ENCODE measurements at places on chromosomes 6 and 20.

- DNase-seq, result no peak
Observed at GRCh38 chr6:34342247-34342646, 50.2 kb downstream of the NUDT3 start.

DNA sequence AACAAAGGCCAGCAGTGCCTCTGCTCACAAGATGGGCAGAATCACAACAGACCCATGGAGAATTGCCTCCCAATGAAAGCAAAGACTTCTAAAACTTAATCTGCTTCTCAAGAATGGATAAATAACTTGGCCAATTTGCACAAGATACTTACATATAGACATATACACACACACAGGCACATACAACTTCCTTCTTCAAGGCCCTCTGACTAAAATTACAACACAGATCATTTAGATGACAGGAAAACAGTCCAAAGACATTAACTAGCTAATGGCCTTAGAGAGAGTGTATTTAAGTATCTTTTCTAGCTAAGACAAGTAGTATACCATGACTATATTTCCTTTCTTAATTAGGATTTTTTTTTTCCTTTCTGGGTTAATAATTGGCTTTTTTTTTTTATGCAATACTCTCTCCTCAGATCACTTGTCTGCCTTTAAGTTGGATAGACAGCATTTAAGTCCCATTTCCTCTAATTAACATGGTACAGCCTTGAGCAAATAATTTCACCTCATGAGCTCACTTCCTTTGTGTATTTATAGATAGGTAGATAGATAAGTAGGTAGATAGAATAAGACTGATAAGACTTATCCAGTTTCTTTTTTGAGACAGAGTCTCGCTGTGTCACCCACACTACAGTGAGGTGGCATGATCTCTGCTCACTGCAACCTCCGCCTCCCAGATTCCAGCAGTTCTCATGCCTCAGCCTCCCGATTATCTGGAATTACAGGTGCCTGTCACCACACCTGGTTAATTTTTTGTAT, 70.0 kb downstream of the NRSN1 start:
- peak; percentile 66 for DNase-seq

- DNase-seq, result peak; percentile 92
Observed at GRCh38 chr20:19784511-19785172, 26.6 kb downstream of the RIN2 start.

DNA sequence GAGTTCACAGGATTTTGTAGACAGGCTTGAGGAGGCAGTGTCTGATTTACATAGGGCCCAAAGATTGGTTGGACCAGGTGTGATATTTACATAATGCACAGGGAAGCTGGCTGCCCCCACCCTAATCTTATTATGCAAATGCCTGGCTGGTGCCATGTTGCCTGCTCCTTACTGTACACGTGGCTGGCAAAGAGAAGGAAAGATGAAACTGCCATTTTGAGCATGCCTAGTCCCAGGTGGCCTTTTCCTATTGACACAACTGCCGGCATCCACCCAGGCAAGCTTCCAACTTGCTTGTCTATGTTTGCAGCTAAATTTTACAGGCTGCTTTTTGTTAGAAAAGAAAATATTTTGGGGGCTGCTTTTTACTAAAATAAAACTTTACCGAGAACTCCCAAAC, 174.6 kb downstream of the LMBRD1 start:
- DNase-seq, result peak; percentile 16

- peak; percentile 44 for DNase-seq
Observed at GRCh38 chr6:69719602-69720193, 77.1 kb downstream of the LMBRD1 start.

GRCh38 chr6:53397283-53397682, 48.5 kb upstream of the ELOVL5 start:
- DNase-seq, result no peak

DNA sequence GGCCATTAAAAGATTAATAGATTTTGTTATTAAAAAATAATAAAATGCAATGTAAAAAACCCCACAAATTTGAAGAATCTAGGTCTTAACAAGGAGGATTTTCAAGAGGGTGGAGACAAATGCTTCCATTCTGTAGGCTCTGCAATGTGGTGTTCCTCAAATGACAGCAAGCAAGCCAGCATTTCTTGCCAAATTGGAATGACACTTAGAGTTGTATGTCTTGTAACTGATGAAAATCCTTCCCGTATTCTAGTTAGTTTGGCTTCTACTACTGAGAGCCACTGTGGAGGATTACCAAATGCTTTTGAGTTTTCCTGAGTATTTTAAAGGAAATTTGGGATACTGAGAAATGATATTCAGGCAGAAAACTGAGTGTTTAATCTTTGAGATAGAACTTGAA, 1225.5 kb upstream of the CITED2 start:
- DNase-seq, result no peak

- DNase-seq, result no peak
Observed at GRCh38 chr6:16059496-16059895, 69.4 kb upstream of the MYLIP start.

DNA sequence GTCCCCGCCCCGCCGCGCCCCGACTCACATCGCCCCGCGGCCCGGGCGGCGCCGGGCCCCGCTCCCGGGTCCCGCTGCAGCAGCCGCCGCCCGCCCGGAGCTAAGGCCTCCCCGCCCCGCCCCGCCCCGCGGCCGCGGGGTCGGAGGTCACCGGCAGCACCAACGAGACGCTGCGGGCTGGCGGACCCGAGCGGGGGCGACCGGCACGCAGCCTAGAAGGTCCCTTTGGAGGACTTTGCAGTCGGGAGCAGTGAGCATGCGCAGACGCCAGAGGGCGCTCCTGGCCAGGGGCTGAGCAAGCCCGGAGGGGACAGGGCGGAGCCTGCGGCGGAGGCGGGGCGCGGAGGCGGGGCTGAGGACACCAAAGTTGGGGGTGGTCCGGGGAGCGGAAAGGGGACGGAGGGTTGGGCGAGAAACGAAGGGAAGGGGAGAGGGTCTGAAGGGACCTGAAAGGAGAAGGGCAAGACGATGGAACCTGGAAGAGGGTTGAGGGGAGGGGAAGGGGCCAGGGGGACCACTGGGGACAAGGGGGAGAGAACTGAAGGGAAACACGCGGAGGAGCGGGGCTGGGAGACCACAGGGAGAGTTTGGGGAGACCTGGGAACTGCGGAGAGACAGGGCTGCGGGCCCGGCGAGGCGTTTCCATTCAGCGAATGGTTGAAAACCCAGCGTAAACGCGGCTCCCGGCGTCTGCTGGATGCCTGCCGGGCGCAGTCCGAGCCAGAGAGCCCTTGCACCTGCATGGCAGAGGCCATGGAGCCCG, at the start of gene FRS3:
FRS3 (minus strand) TSS at position 113 of the 763 bp plus-strand sequence. CDS start 2,913 bp downstream, outside the sequence.
- DNase-seq, result peak; percentile 98

- no peak for DNase-seq
Observed at GRCh38 chr6:31710523-31711219, 4.0 kb downstream of the LY6G6F start.

GRCh38 chr6:167426651-167427050, 101.8 kb downstream of the TTLL2 start:
- no peak for DNase-seq

DNA sequence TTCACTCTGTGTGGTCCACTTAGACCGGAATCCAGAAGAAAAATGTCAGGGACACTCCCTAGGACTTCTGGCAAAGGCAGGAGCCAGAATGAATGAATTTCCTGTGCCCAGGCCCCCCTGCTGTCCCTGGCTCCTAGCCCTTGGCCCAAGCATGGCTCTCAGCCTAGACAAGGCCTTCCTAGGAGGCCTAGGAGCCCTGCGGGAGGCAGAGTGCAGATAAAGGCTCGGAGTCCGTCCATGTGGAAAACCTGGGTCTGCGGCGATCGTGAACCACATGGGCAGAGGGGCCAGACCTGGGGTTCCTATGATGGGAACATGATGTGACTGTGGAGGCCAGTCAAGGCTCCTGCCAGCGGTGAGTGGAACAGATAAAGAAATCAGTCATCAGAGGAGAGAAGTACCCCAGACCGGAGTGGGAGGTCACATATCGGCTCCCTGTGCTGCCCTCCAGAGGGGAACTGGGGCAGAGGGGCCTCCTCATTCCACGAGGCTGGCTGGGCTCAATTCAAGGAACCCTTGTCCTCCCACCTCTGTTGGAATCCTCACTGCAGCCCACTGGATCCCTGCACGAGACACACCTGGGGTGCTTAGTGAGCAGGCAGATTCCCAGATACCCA, 5.9 kb upstream of the VSTM2L start:
- DNase-seq, result no peak

DNA sequence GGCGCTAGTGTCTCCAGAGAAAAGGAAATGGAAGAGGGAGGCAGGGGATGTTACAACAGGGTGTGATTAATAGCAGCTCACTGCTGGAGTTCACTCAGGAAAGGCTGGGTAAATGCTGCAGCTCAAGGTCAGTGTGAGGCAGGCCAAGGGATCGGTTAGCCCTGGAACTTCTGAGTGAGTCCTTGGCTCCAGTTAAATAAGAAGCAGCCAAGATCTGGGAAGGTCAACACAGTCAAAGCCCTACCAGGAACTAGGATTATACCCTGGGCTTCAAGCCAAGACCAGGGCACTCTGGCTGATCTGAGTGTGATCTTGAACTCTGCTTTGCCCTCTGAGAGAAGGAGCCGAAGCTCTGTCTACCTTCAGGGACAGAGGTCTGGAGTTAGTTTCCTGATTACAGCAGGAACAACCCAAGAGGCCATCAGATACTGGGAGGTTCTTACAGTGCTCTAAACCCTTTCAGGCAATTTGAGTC, 44.3 kb downstream of the TPD52L1 start:
- no peak for DNase-seq

- peak; percentile 49 for DNase-seq
Observed at GRCh38 chr6:43127877-43128276, 43.2 kb upstream of the SRF start.

GRCh38 chr6:30781743-30782424, 37.5 kb upstream of the IER3 start:
- DNase-seq, result peak; percentile 91

GRCh38 chr6:163729127-163729872, 314.8 kb downstream of the QKI start:
- DNase-seq, result no peak

- DNase-seq, result no peak
Observed at GRCh38 chr6:131682442-131682841, 18.8 kb downstream of the OR2A4 start.

DNA sequence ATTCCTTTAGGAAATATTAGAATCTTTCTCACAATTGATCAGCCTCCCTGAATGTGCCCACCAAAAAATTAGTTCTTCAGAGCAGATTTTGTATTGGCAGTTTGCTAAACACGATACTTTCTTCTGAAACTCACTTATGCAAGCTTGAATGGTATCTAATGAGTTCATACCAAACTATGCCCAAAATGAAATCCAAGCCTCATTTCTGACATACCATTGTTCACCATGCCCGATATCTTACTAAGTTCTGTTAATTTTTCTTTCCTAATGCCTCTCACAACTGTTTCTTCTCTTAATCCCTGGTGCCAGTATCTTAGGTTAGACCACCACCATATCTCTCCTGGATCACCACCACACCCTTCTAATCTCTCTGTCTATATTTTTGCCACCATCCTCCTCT, 755.9 kb downstream of the KIF16B start:
- no peak for DNase-seq

- DNase-seq, result no peak
Observed at GRCh38 chr6:10310826-10311225, 104.0 kb downstream of the TFAP2A start.

GRCh38 chr6:158061709-158062461, 80.2 kb downstream of the SYNJ2 start:
- DNase-seq, result no peak

DNA sequence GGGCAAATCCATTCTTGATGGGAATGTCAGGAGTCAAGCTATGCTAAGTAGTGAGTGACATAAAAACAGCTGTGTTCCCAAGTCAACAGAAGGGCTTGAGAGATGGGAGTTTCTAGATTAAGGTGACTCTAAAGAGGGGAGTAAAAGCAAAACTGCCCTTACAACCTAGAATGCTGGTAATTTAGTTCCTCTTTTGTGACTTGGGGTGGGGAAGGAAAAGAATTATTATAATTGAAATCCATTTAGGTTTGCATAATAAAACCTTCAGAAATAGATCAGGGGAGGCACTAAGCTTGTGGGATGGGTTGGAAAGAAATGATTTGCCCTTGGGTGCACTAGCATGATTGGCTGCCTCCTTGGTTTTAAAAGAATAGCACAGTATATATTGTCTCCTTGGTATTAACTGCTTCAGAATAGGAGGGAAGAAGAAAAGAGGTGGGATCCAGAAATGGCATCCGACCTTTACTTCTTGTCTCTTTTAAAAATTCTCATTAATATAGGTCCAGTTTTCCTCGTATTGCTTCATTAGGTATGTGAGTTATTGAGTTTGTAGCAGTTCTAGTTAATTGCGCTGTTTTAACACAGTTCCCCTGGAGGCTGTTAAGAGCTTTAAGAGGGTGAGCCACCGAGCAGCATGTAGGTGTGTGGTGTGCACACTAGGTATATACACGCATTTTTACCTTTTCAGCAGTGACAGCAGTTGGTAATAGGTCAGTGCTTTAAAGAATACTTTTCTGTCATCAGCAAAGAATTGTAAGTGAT, 95.3 kb upstream of the VSTM2L start:
- no peak for DNase-seq

DNA sequence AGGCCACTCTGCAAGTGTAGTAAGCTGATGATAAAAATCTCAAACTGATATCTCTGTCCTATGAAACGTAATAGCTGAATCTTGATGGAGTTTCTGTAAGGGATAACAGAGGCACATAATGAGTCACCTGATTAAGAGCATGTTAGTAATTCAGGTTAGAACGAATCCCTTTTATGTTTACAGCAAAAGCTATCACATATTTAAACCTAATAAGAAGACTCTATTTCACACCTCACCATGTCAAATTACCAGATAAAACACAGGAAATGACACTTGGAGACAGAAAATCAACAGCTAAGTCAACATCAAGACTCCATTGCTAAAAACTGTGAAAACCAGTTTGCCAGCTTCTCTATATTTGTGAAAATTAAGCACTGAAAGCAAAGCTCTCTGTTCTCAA, 11.8 kb downstream of the CST7 start:
- DNase-seq, result no peak

DNA sequence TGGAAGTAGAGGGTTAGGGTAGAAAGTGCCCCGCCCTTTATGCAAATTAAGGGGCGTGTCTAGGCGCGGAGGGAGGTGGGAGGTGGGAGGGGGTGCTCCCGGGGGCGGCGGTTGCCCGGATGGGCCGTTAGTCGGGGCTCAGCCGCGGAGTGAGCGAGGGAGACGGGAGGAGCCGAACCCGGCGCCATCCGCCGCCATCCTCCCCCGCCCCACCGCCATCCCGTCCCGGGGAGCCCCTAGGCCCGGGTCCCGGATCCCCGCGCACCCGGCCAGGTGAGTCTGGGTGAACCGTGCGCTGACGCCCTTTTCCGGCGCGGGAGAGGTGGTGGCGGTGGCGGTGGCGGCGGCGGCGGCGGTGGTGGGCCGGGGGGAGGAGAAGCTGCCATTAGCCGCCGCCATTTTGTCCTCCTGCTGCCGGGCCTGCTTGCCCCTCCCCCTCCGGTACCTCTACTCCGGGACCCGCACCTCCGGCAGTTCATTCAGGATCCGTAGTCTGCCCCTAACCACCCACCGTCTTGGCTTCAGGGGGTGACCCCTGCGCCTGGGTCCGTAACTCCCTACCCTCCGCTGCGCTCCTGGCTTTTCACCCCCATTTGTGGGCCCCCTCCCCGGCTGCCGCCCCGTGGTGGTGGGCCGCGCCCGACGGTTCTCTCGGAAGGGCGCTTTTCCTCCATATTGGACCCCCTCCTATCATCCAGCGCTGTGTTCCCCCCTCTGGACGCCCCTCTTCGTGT, at the start of gene PRRC2A:
PRRC2A (plus strand) TSS at position 130 of the 734 bp plus-strand sequence. CDS start 2,075 bp downstream, outside the sequence.
- no peak for DNase-seq

GRCh38 chr6:29800254-29800653, 27.4 kb upstream of the HLA-G start:
- no peak for DNase-seq

- no peak for DNase-seq
Observed at GRCh38 chr20:54339093-54339492, 131.2 kb downstream of the PFDN4 start.

GRCh38 chr20:24473435-24474223, 4.2 kb downstream of the SYNDIG1 start:
- no peak for DNase-seq

GRCh38 chr6:47242483-47243386, 67.0 kb downstream of the TNFRSF21 start:
- peak; percentile 47 for DNase-seq
